ENCODE measurements at places on chromosomes 7 and 10.

DNA sequence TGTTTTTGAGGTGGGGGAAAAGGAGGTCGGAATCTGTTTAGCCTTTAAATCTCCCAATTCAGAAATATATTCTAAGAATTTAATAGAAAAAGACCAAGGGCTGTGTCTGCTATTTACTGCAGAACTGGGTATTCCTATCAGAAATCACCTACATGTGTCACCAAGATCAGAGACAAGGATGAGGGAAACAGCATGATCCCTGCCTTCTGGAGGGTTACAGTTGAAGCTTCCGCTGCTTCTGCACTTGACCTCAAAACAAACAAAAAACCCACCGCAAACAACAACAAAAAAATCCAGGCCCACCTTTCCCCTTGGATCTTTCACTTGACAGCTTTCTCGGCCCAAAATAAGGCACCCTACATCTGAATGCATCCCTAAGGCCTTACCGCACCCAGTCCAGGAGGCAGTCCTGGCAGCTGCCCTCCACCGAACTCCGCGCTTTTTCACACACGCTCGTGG is 750 bp upstream of the CDK14 start:
- DNase-seq: no peak

DNA sequence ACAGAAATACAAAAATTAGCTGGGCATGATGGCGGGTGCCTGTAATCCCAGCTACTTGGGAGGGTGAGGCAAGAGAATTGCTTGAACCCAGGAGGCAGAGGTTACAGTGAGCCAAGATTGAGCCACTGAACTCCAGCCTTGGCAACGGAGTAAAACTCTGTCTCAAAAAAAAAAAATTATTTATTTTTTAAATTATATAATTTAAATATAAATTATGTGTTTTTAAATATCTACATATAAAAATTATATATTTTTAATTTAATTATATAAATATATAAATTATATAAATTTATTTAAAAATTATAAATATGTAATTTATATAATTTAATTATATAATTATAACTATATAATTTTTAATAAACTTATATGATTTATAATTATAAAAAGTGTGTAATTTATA is 51.2 kb downstream of the PRKG1 start:
- no peak for DNase-seq

DNA sequence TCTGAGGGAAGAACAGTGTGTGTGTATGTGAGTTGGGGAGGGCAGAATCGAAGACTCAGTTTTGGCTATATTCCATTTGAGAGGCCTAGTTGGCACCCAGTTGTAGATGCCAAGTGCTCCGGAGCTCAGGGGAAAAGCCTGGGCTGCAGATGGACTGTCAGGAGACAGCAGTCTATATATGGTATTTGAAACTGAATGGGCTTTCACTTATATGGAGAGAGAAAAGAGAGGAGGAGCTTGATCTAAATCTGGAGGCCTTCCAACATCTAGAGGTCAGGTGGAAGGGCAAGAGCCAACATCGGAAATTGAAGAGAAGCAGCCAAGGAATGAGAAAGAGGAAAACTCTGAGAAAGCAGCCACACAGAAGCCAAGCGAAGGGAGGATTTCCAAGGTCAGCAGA is 350.8 kb upstream of the BMPER start:
- DNase-seq: no peak

GRCh38 chr10:48381971-48382370 is 75.5 kb downstream of the MAPK8 start:
- DNase-seq: no peak

DNA sequence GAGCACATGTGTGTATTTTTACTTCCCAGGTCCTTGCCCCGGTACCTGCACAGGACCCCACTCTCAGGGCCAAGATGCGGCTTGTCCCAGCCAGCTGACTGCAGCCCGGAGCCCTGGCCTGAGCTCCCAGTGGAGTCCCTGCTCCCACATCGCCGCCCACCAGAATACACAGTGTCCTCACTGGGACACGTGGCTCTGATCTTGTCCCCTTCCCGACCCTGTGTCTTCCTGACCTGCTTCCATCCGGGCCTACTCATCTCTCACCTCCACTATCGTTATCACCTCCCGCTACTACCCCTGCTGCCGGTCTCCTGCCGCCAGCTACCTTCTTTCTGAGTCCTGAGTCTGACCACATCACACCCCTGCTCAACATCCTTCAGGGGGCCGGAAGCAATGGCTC is 146.3 kb upstream of the CHST15 start:
- no peak for DNase-seq
